Naive thymus-derived CD4-positive, alpha-beta T cell (primary cell): ENCODE measurements at places on chromosomes 12 and 14. TPM values are rescaled to one million over a fixed set of nuclear protein-coding genes. Genes with fewer than 3 reads are reported as not detected.

LRP10 gene
- total RNA-seq = 66.1 TPM

GRCh38 chr14:104787736-104788135, 7.8 kb downstream of the AKT1 start:
- DNase-seq = no peak

GRCh38 chr12:73547421-73547820, 990.2 kb upstream of the ATXN7L3B start:
- no peak for DNase-seq

TAS2R46 gene
- total RNA-seq = 2.8 TPM

- no peak for DNase-seq
These were observed 61.4 kb upstream of the ESRRB start for GRCh38 chr14:76314521-76315034.

DNA sequence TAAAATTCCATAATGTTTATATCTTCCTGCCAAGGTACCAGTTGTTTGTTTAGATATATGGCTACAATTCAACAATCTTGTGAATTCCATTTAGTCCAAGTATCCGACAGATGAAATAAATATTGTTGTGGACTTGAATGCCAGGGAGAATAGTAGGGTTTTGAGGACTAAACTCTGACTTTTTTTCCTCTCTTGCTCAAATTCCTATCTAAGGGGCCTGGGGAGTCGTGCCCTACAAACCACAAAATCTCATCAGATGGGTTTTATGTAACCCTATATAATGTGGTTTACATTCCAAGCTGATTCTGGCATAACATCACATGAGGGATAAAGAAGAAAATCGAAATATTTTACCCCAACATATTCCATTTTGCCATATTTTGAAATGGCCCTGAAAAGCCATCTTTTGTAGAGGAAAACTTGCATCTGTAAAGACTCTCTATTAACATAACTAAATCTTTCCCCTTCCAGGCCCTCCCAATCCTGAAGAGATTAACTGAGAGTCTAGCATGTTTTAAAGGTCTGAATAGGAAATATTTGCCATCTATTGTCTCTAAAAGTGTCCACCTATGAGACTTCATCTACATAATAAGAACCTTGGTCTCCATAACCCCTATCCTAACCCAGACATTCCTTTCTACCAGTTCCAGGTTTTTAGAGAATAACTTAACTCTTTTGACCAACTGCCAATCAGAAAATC, 184.7 kb upstream of the KITLG start:
- no peak for DNase-seq

GRCh38 chr14:22996768-22997654, 12.9 kb downstream of the C14orf93 start:
- DNase-seq = no peak

DHH gene
- total RNA-seq = 0.65 TPM

GRCh38 chr14:70702161-70702560, 60.4 kb downstream of the TTC9 start:
- no peak for DNase-seq

DNA sequence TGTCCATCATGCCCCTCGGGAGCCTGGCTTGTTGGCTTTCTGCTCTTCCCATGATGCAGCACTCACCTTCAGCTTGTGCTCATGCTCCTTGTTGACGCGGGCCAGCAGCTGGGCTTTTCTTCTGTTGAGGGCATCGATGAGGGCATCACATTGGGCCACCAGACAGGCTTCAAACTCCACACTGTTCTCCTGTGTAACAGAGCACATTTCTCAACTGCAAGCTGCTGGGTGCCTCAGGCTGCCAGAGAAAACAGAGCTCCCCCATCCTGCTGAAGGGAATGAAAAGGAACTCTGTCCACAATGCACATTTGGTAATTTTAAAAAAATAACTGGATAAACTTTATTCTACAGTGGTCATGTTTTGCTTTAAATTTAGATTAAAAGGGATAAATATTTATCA, 72.1 kb downstream of the TRIM9 start:
- no peak for DNase-seq

KRT79 gene
- total RNA-seq = not detected

- DNase-seq = no peak
These were observed 70.9 kb downstream of the KITLG start for GRCh38 chr12:88509347-88509746.

DNA sequence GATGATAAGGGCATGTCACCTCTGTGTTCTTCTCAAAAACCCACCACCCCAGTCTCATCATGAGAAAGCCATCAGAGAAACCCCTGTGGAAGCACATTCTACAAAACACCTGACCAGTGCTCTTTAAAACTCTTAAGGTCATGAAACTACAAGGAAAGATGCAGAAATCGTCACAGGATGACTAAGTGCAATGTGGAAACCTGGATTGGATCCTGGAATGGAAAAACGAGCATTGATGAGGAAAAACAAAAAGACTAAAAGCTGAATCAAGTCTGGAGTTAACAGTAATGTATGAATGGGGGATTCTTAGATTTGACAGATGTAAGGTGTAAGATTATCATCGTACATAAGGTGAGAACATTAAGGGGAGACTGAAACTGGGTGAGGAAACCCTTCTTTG, 211.0 kb downstream of the TBX5 start:
- DNase-seq = no peak

- DNase-seq = no peak
These were observed 65.4 kb downstream of the FZD10 start for GRCh38 chr12:130227641-130228040.

EIF2S3B gene
- total RNA-seq = 0.37 TPM
